NB4 (cell line): ENCODE measurements at places on chromosomes 12 and 14.

- peak; percentile 83 for DNase-seq
These were observed 4.1 kb downstream of the CD163L1 start for GRCh38 chr12:7439579-7440505.

GRCh38 chr12:124437617-124438436, 129.6 kb downstream of the NCOR2 start:
- peak; percentile 39 for DNase-seq

DNA sequence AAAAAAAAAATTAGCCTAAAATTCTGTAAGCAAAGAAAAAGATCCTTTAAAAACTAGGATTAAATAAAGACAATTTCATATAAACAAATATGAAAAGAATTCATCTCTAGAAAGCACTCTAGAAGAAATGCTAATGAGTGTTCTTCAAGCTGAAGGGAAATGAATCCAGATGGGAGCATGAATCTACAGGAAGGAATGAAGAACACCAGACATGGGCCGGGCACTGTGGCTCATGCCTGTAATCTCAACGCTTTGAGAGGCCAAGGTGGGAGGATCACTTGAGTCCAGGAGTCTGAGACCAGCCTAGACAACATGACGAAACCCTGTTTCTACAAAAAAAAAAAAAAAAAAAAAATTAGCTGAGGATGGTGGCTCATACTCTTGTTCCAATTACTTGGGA, 297.2 kb downstream of the FBXL14 start:
- no peak for DNase-seq

DNA sequence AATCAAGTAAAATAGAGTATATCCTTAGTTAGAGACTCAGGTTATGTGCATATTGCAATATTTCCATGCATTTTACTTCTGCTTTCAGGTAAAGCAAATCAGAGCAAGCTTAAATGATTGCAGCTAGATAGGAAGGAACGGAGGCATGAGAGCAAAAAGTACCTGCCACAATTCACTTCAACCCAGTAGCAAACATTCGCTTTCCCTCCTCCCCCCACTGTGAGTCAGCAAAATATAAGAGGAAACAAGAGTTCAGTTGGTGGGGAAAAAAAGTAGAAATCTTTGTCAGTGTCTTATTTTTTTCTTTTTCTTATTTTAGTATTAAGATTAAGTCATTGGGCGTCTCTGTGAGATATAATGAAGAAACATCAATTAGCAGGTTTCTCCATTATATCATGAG, 475.4 kb downstream of the NPAS3 start:
- peak; percentile 34 for DNase-seq

DNA sequence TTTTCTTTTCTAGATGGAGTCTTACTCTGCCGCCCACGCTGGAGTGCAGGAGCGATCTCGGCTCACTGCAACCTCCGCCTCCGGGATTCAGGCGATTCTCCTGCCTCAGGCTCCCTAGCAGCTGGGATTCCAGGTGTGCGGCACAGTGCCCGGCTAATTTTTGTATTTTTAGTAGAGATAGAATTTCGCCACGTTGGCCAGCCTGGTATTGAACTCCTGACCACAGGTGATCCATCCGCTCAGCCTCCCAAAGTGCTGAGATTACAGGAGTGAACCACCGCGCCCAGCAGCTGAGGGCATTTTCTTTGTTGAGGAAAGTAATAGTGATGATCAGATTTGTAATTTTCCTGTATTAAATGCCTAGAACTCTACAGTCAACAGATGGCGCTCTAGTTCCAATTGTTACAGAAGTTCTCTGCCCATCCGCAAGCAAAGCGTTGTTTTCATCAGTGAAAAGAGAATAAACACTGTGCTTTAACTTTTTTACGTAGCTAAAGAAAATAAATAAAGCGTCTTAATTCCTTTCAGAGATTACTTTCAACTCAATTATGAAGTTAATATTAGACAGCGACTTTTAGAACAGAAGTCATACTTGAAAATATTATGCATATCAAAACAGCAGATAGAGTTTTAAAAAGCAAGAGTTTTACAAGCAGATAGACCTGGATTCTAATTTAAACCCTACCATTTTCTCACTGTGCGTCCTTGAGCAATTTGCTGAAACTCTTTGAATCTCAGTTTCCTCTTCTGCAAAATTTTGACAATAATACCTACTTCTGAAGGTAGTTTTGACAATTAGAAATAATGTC, 335.1 kb downstream of the DUSP6 start:
- DNase-seq: peak; percentile 79

DNA sequence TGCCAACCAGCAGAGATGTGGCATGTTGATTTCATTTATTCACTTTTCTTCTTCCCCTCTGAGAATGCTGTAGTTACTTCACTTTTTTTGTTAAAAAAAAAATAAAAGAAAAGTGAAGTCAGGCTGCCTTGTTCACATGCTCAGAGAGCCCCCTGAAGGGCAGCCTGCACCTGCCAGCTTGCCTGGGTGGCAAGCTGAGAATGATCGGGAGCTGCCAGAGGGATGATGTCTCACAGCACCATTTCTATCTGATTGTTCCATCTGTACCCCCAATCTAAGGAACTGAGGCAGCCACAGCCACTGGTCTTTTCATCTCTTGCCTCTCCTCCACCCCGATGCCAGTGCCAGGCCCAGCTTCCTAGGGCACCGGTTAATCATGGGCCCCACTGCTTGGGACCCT, 118.2 kb downstream of the TSPAN9 start:
- DNase-seq: no peak

DNA sequence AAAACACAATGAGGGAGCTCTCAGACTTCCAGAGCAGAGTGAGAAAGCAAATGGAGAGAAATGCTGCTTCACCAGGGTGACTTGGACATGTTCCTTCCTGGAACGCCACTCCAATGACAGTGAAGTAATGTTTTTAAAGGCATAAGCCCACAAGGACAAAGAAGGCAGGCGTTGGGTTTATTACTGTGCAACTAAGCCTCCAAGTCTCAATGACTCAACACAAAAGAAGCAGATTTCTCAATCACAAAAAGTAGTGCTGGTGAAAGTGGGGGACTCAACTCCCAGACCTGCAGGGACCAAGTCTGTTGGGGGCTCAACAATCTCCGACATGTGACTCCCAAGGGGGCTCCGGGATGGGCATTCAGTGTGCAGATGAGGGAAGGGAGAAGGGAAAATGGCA, 505.2 kb downstream of the BCL11B start:
- peak; percentile 56 for DNase-seq

GRCh38 chr14:61342932-61343331, 21.6 kb downstream of the PRKCH start:
- no peak for DNase-seq

- DNase-seq: no peak
These were observed 296.0 kb downstream of the PCNX1 start for GRCh38 chr14:71203306-71203705.

DNA sequence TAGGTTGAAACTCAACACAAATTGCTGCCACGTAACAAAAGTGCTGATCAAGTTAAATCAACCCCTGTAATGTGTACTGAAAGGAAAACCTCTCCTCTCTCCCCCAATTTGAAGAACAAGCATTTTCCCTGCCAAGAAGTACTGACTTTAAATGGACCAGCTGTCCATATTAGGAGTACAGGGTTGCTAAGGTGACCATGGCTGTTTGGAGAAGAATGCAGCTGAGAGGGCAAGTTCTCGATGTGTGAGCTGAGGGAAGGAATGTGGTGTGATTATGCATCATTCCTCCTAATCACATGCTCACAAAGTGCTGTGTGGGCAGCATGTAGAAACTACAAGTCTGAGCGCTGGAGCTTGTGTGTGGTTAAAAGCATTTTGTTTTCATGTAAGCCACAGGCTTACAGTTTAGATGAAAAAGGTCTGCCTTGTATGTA, 50.9 kb upstream of the CCT2 start:
- peak; percentile 13 for DNase-seq

- no peak for DNase-seq
These were observed 6.4 kb upstream of the TSPAN8 start for GRCh38 chr12:71164166-71164565.

GRCh38 chr14:83291714-83292113, 1758.1 kb upstream of the SEL1L start:
- DNase-seq: no peak

DNA sequence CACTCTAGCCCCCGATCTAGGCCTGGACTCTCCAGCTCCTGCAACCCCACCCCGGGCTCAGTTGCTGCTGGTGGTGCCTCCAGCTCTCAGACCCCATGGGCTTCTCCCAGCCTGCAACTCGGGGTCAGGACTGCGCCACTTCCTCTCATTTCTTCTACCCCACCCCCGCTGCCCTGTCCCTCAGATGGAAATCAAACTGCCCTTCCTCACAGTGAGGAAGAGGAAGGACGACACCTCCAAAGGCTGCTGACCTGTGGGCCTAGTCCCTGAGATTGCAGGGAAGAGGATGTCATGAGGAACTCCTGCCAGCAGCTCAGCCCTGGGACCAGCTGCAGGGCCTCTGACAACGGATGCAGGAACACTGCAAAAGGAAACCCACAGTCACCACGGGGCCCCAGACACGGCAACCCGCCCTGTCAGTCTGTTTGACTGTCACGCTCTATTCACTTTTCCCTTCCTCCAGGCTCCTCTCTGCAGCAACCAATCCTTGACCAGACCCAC, 29.3 kb upstream of the PNMA1 start:
- DNase-seq: peak; percentile 95

GRCh38 chr14:87756661-87757060, 236.3 kb downstream of the GALC start:
- DNase-seq: no peak
